Naive B cell (primary cell): ENCODE measurements at places on chromosomes 6 and 20.

GRCh38 chr20:56628015-56628872 is 862 bp upstream of the TFAP2C start:
- no peak for DNase-seq

DNA sequence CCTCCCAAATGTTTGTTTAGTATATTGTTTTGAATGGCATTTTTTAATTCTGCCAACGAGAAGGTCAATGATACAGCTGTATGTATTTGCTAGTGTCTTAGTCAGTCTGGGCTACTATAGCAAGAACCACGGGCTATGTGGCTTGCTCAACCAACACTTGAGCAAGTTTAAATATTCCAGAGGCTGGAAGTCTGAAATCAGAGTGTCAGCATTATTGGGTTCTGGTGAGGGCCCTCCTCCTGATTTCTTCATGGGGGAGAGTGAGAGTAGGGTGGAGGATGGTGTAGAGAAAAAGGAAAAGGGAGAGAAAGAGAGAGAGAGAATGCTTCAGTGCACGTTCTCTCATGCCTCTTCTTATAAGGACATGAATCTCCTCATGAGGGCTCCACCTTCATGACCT is 144.6 kb downstream of the TSHZ2 start:
- no peak for DNase-seq

- DNase-seq: no peak
Observed at GRCh38 chr6:38750968-38751615, 36.0 kb downstream of the DNAH8 start.

DNA sequence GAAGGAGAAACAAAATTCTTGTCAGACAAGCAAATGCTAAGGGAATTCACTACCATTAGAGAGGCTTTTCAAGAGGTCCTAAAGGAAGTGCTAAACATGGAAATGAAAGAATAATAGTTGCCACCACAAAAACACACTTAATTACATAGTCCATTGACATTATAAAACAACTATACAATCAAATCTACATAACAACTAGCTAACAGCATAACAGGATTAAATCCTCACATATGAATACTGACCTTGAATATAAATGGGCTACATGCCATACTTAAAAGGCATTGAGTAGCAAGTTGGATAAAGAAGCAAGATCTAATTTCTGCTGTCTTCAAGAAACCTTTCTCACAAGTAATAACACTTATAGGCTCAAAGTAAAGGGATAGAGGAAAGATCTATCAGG is 811.5 kb upstream of the CITED2 start:
- no peak for DNase-seq

- no peak for DNase-seq
Observed at GRCh38 chr20:43916881-43917371, 2.3 kb downstream of the TOX2 start.

DNA sequence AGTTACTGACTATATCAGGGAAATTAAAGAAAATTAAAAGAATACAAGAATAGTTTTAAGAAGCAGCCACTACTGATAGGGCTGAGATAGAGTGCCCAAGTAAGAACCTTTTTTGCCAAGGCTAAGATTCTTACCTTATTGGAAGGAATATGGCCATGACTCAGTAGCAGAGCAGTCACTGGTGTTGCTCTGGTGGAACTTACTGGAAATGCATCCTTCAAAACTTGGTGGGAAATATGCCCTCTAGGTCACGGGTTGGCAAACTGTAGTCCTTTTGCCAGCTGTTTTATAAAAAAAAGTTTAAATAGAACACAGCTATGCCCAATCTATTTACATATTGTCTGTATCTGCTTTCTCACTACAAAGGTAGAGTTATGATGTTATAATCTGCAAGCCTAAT is 6.0 kb downstream of the HSF2 start:
- DNase-seq: no peak

- DNase-seq: no peak
Observed at GRCh38 chr6:109314313-109314712, 68.0 kb downstream of the CD164 start.

DNA sequence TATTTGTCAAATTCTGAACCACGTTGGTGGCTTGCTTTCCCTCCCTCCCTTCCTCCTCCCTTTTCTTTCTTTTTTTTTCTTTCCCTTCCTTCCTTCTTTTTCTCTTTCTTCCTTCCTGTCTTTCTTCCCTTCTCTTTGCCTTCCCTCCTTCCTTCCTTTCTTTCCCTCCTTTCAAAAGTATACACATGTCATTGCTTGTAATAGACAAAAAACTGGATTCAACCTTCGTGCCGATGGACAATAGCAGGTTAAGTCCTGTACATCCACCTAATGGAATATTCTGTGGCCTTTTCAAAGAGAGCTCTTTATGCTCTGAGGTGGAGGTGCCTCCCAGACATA is 72.2 kb downstream of the BANF2 start:
- no peak for DNase-seq

DNA sequence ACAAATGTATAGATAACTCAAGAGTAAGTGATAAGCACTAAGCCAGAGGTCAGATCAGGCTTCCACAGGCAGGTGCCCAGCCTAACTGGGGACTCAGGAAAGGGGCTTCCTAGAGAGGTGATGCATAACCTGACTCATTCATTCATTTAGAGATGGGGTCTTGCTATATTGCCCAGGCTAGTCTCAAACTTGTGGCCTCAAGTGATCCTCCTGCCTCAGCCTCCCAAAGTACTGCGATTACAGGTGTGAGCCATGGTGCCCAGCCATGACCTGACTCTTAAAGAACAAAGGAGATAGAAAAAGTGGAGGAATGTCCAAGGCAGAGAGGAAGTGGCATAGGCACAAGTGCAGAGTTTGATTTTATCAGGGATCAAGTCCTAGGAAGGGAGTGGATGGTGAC is 41.9 kb downstream of the GJA10 start:
- no peak for DNase-seq

DNA sequence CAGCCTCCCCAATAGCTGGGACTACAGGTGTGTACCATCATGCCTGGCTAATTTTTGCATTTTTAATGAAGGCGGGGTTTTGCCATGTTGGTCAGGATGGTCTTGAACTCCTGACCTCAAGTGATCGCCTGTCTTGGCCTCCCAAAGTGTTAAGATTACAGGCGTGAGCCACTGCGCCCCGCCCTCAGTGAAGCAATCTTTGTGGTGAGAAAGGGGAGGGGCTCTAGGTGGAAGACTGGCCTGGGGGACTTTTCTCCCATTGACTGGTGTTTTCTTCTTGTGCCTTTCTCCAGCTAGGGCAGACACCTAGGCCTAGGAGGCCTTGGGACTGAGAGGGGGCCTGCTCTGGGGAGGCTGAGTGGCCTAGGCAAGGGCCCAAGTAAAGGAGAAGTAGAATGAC is 84.1 kb downstream of the DNAAF9 start:
- DNase-seq: no peak

DNA sequence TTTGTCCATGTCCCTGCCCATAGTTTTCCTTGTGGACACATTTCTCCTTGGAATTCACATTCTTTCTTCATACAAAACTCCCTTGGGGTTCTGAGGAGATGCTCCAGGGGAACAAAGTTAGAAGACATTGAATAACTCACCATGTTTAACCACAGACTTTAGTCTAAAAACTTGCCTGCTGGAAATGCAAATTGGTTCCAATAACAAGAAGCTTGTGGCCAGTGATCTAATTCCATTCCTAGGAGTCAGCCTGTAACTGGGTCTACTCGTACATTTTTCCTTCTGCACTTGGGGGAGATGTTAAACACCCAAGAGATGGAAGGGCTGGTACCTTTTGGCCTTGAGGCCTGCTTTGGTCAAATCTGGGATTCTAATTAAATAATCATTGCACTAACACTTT is 60.2 kb downstream of the SCML4 start:
- no peak for DNase-seq

GRCh38 chr20:21191839-21192238 is 66.0 kb downstream of the KIZ start:
- no peak for DNase-seq

- DNase-seq: no peak
Observed at GRCh38 chr6:2870046-2870636, 28.5 kb upstream of the SERPINB1 start.

- no peak for DNase-seq
Observed at GRCh38 chr6:118280210-118280609, 267.9 kb upstream of the PLN start.

DNA sequence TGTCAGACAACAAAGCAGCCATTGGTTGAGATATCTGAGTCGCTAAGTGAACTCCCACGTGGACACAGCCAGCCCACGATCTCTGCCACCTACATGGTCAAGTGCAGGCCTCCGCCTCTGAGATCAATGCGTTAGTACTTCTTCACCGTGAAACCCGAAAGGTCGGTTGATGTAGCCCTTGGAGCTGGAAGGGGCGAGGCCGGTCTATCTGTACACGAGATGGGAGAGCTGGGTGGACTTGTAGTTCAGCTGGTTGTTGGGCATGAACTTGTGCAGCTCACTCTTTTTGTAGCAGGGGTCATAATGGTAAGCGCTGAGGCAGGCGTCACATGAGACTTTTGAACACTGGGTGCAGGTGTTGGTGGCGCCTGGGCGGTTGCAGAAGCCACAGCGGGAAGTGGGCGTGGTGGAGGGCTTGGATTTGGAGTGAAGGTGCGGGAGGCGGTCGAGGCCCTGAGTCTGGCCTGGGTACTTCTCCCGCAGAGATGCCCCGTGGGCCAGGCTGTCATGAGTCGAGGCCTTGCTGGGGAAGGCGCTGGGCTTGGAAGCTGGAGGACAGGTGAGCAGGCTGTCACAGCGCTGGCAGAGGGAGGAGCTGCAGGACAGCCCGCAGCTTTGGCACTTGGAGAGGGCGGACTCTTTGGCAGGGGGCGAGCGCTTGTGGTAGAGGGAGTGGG is 9.8 kb downstream of the SPATA2 start:
- DNase-seq: no peak

DNA sequence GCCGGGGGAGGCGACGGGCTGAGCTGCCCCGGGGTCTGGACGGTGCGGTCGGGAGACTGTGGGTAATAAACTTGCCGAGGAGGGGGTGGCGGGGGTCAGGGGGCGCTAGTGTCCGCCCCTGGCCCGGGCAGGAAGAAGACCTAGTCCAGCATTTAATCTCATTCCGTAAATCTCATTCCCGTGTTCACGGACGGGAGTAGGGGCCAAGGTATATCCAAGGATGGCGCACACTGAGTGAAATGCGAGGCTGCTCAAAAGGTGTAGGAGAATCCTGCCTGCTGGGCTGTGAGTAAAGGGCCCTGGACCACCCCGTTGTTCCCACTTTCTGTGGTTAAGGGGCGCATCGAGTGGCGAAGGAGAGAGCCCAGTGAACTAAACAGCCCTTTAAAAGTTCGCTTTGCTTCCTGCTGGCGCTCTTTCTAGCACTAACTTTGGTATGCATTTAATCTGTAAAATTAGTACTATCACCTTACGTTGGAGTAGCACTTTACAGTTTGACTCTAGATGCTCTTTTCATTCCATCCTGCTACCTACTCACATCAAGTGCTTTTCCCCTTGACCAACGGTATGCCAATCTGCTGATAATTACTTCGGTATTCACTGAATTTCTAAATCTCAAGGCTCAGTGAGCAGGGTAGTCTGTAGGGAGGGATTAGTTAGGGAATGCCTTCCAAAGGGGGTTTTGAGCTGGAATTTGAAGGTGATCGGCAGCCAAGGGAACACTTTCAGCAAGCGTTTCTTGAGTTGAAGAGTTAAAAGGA is 730 bp downstream of the PARD6B start:
- DNase-seq: peak; percentile 7

- no peak for DNase-seq
Observed at GRCh38 chr6:1379788-1380147, 9.6 kb upstream of the FOXF2 start.

GRCh38 chr6:142225115-142225514 is 76.7 kb upstream of the ADGRG6 start:
- DNase-seq: no peak

DNA sequence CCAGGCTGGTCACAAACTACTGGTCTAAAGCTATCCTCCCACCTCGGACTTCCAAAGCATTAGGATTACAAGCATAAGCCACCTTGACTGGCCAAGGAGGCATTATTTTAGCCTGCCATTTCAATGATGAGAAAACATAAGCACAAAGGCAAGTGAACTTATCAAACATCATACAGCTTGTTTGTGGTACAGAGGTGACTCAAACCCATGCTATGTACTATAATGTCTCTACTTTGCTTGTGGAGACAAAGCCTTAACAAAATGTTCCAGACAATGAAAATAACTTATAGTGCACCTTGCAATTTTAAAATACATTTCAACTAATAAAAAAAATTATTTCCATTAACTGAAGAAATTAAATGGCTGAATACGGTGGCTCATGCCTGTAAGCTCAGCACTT is 26.2 kb downstream of the HDAC2 start:
- DNase-seq: no peak

GRCh38 chr6:16985513-16986284 is 116.2 kb upstream of the STMND1 start:
- DNase-seq: no peak

- no peak for DNase-seq
Observed at GRCh38 chr20:40682104-40682981, 6.7 kb downstream of the MAFB start.

DNA sequence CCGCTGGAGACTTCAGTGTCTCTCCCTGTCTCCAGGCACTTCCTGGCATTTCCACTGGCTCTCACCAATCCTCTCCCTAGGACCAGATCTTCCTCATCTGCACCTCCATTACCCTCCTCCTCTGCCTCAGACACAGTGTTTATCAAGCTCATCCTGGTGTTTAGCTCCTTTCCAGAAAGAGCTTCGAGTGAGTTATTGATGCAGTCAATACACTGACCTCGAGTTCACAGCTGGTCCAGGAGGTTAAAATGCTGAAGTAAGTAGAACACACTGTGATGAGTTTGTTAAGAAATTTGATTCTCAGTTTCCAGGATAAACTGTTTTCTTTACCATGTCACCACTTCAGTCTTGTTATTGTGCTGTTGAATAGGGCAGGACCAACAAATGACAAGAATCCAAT is 42.1 kb upstream of the ARMC2 start:
- DNase-seq: no peak

DNA sequence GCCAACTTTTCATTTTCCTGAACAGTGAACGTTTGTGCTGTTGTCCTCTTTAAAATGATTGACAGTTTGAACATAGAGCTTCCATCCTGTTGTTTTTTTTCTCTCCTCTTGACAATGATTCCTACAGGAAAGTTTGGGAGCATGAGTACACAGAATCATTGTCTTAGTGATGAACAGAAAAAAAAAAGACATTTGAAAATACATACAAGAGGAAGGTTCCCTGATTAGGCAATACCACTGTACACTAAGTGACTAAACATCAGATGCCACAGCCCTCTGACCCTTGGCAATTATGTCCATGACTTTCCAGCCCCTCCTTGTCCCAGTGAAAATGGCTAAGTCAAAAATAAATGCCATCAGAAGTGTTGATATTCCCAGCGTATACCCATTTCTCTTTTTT is 71.5 kb downstream of the RTN4IP1 start:
- DNase-seq: no peak

GRCh38 chr6:145886228-145886956 is 71.8 kb upstream of the FBXO30 start:
- DNase-seq: no peak

- DNase-seq: no peak
Observed at GRCh38 chr6:113137426-113137825, 719.7 kb upstream of the MARCKS start.

DNA sequence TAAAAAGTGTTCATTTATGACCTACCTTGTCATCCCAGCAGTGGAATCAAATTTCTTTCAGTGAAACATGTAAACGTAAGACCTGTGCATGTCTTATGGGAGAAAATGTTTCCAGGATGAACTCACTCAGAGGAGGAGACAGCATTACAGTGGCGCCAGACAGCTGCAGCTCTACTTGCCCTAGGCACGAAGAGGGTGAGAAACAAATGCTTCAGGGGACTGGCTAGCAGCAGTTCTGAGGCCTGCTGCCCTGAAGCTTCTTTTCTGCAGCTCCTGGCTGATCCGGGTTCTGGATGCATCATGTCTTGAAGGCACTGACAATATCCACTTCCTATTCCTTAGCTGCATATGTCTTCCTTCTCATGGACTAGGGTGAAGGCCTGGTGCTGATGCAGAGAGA is 120.2 kb downstream of the QRSL1 start:
- no peak for DNase-seq

- DNase-seq: no peak
Observed at GRCh38 chr6:14271789-14272736, 154.5 kb downstream of the CD83 start.
